ENCODE measurements at places on chromosomes 6 and 20.

DNA sequence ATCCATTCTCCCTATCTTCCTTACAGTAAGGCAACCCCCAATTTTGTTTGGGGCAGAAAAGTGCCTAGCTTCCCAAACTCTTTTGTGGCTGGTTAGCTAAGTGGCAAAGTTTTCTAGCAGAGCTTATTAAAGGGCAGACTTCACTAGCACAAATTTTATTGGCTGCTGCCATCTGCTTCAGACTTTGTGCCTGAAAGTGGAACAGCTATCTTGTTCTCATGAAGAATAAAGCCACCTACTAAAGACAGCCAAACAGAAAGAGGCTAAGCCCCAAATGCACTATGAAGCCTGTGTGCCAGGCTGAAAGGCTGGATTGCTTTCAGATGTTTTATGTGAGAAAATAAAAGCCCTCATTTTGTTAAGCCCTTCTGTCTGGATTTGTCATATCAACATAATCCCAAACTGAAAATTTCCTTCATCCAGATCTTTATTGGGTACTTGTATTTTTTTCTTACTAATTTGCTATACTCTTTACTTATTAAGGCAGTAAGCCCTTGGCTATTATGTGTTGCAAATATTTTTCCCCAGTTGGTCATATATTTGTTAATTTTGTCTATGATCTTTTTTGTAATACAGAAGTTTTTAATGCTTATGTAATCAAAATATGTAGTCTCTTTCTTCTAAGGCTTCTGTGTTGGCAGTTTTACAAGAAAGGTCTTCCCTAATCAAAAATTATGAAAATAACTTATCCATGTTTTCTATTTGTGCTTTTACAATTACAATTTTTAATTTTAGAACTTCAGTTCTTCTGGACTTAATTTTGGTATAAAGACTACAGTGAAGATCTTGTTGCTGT is 191.1 kb downstream of the TASP1 start:
- DNase-seq, result no peak

GRCh38 chr6:13001927-13002326 is 285.4 kb downstream of the PHACTR1 start:
- no peak for DNase-seq

DNA sequence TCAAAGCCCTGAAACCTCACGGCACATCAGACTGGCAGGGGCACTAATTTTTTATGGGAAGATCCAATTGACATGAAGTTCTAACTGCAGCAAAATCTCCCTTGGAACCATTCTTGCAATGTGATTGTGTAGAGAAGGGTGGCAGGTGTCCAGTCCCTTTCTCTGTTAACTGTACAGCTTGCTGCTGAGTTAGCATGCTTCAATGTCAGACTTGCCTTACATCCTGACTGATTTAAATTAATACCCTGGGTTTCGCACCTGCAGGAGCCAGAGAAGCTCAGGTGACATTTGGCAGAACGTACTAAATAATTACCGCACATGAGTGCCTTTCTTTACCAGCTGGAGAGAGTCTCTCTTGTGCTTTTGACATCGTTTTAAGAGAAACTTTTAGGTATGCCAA is 123.0 kb downstream of the DOK5 start:
- DNase-seq, result no peak

- no peak for DNase-seq
Measured at GRCh38 chr20:3177746-3178485, 4.6 kb upstream of the LZTS3 start.

- peak; percentile 23 for DNase-seq
Measured at GRCh38 chr6:158233214-158233795, 65.2 kb downstream of the GTF2H5 start.

- no peak for DNase-seq
Measured at GRCh38 chr20:19812056-19812455, 54.0 kb downstream of the RIN2 start.

DNA sequence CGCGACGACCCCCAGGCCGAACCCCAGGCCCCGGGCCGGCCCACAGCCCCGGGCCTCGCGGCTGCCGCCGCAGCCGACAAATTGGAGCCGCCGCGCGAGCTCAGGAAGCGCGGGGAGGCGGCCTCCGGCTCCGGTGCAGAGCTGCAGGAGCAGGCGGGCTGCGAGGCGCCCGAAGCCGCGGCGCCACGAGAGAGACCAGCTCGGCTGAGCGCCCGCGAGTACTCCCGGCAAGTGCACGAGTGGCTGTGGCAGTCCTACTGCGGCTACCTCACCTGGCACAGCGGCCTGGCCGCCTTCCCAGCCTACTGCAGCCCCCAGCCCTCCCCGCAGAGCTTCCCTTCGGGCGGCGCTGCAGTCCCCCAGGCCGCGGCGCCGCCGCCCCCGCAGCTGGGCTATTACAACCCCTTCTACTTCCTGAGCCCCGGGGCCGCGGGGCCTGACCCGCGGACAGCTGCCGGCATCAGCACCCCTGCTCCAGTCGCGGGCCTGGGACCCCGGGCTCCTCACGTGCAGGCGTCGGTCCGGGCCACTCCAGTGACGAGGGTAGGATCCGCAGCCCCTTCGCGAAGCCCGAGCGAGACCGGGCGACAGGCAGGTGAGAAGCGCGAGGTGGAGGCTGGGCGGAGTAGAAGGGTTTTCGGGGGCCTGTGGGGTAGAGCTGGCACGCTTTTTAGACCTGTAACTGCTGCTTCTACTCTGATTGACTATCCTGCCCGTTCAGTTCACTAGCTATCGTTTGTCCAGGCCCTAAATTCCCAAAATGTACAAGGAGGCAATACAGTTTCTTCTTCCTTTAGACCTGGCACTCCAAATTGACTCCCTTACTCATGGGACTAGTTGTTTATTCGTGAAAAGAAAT is 654 bp downstream of the FAM8A1 start:
- peak; percentile 61 for DNase-seq

GRCh38 chr6:136252441-136252840 is 2.3 kb upstream of the MTFR2 start:
- DNase-seq, result no peak

GRCh38 chr6:142898927-142899895 is 45.8 kb downstream of the HIVEP2 start:
- no peak for DNase-seq

- DNase-seq, result no peak
Measured at GRCh38 chr6:2708456-2708855, 42.3 kb downstream of the MYLK4 start.

DNA sequence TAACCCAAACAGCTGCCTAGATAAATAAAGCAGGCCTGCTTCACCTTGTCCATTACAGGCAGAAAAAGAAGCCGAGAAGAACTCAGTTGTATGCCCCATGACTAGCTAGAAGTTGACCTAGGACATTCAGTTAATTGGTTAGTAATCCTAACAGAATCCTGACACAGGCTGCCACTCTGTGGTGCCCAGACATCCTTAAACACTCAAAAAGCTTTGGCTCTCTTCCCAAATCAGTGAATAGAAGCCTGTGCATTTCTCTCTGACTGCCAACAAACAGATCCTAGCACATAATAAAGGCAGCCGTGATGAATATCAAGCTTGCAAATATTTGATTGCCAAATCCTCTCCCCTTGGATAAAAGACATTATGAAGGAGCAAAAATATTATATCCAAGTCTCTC is 519.1 kb upstream of the EYS start:
- DNase-seq, result no peak

DNA sequence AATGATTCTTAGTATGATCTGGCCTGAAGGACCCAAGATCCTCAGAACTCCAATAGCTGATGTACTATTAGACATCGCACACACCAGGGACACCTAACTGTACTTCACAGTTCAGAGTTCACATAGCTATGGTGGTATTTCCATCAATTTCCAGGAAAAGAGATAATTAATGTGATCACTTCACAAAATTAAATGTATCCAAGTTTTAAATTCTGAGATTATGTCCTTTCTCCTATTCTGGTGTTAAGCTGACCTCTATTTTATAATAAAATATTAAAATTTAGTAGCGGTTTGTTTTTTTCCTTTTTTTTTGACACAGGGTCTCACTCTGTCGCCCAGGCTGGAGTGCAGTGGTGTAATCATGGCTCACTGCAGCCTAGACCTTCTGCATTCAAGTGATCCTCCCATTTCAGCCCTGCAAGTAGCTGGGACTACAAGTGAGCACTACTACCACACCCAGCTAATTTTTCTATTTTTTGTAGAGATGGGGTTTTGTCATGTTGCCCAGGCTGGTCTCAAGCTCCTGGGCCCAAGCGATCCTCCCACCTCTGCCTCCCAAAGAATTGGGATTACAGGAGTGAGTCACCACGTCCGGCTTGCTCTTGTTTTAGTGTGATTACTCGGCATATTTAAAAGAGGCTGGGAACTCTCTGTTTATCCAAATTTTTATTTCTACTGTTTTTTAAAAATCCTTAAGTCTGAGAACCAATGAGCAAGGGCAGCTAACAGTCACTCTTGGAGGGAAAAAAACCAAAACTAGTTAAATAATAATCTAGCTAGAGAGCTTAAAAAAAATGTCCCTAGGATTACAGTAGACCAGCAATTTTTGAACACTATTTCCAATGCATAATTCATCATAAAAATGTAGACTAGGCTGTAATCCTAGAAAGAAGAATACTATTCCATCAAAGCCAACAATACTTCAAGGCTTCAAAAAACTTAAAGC is 16.0 kb downstream of the KIF13A start:
- DNase-seq, result no peak

GRCh38 chr6:30493643-30494250 is 4.4 kb downstream of the HLA-E start:
- DNase-seq, result peak; percentile 63

- no peak for DNase-seq
Measured at GRCh38 chr6:13009461-13009860, 292.9 kb downstream of the PHACTR1 start.

- DNase-seq, result no peak
Measured at GRCh38 chr20:36860811-36861624, 14.9 kb upstream of the TLDC2 start.

DNA sequence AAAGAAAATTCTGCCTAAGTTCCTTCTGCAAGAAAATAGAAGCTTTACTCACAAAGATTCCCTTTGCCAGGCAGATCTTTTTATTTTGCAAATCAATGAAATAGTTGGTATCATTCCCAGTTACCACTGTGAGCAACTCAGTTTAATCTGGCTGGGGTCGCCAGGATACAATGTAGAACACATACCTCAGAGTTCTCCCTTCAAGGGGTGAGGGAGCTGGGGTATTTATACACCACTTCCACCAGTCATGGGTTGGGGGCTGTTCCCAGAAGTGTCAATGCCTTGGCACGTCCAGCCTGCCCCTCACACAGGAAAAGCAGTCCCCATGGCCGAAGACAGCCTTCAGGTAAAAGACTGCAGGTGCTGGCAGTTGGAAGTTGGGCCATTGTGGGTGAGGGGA is 86.2 kb downstream of the SLC24A3 start:
- no peak for DNase-seq

DNA sequence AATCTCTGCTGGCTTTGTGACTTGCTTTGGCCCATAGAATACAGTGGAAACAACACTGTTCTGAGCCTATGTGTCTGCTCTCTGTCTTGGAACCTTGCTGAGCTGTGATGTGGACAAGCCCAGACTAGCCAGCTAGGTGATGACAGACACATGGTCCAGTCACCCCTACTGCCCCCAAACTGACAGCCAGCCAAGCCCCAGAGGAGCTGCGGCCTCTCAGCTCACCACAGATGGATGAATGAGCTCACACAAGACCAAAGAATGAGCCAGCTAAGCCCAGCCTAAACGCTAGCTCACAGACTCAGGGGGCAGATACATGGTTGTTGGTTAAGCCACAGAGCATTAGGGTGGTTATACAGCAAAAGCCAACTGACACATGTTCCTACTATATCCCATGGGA is 4.1 kb downstream of the AARS2 start:
- no peak for DNase-seq

- DNase-seq, result no peak
Measured at GRCh38 chr6:7269816-7270215, 43.2 kb downstream of the SSR1 start.

GRCh38 chr6:7254980-7255835 is 57.8 kb downstream of the SSR1 start:
- no peak for DNase-seq

DNA sequence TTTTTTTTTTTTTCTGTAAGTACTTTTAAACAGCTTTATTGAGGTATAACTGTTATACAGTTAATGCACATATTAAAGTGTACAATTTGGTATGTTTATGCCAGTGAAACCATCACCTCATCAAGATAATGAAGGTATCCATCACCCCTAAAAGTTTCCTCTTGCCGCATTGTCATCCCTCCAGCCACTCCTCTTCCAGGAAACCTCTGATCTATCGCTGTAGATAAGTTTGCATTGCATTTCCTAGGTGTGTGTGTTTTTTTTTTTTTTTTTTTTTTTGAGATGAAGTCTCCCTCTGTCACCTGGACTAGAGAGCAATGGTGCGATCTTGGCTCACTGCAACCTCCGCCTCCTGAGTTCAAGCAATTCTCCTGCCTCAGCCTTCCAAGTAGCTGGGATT is 3.1 kb downstream of the SLX4IP start:
- no peak for DNase-seq

DNA sequence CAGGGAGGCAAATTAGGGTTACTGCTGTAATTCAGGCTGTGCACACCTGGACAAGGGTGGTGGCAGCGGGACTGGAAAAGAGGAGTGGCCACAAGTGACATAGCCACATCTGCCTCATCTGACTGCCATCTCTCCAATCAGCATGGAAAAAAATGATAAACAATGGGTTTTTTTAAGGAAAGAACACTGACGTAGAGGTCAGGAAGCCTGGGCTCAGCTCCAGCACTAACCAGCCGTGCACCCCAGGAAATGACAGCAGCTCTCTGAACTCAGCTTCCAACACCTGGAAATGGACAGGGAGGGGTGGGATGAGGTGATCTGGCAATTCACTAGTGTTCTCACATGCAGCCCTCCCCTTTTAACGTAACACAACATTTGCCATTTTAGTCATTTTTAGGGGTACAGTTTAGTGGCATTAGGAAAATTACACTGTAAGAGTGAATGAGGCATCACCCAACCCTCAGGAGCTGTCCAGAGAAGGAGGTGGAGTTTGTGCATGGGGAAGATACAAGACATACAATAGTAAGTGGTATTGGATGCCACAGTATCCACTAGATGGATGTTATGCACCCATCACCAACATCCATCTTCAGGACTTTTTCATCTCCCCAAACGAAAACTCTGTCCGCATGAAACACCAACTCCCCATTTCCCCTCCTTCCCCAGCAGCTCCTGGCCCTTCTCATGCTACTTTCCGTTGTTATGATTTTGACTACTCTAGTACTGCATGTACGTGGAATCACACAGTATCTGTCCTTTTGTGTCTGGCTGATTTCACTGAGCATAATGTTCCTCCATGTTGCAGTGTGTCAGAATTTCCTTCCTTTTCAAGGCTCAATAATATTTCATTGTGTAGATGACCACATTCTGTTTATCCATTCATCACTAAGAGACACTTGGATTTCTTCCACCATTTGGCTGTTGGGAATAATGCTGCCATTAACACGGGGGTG is 215.5 kb upstream of the ECI2 start:
- DNase-seq, result no peak

- no peak for DNase-seq
Measured at GRCh38 chr6:157513004-157513603, 132.1 kb downstream of the ZDHHC14 start.

DNA sequence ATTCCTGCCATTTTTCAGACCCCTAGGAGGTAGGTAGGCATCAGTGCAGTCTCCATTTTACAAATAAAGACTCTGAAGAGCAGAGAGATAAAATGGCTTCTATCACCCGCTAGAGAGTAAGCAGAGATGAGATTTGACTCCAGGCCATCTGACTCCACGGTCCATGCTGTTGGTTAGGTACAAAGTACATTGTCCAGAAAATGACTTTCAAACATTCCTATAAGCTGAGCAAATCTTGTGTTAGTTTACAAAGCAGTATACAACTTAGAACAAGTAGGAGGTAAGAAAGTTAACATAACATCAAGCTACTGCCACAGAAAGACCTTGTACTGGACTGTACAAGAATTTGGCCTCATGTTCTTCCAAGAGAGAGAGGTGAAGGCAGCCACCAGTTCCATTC is 14.9 kb downstream of the BTN1A1 start:
- no peak for DNase-seq
